MM.1S (cell line): ENCODE measurements at places on chromosomes 7 and 10.

DNA sequence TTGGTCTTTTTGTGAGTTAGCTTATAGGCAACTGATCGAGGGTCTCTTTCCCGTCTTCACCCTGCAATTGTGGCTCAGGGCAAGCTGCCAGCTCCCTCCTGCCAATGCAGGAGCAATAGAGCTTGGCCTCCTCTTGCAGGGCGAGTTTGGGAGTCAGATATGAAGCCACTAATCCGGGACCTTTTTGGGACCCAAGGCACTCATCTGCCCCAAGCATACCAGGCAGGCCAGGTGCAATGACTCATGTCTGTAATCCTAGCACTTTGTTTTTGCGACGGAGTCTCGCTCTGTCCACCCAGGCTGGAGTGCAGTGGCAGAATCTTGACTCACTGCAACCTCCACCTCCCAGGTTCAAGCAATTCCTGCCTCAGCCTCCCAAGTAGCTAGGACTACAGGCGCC lies 21.1 kb downstream of the LIMK1 start:
- no peak for DNase-seq
- no peaks in the 10 kb centered on the region for H3K36me3 ChIP-seq
- H3K27me3 ChIP-seq, result no peaks in the 10 kb centered on the region
- no peak overlapping the region for H3K27ac ChIP-seq

DNA sequence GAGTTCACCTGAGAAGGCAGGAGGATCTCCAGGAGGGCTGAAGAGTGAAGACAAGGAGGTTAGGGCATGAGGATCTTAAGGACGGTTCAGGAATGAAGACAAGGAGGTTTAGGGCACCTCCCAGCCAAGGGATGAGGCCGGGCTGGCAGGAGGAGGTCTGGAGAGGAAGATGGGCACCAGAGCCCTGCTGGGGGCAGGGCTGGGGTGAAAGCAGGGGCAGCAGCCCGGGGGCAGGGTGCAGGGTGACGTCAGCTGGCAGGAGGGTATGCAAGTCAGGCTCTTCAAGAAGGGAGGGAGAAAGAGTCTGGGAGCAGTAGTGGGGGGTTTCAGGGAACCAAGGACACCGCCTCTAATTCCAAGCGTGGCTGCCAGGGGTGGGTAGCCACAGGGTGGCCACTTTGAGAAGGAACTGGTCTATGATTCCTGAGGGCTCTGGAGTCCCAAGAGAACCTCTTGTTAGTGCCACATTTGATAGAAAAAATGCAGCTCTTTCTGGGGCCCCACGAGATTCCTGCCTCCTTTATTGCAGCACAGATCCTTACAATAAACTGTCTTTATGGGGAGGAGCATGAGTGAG lies 101.6 kb downstream of the C10orf90 start:
- no peak overlapping the region for H3K4me3 ChIP-seq
- no peaks in the 10 kb centered on the region for H3K27me3 ChIP-seq
- no peak for DNase-seq

GRCh38 chr7:36192053-36192824 lies 39.2 kb downstream of the EEPD1 start:
- H3K4me1 ChIP-seq, result no peaks in the 10 kb centered on the region
- no peak overlapping the region for H3K4me3 ChIP-seq
- no peaks in the 10 kb centered on the region for H3K27me3 ChIP-seq
- H3K36me3 ChIP-seq, result no peaks in the 10 kb centered on the region

DNA sequence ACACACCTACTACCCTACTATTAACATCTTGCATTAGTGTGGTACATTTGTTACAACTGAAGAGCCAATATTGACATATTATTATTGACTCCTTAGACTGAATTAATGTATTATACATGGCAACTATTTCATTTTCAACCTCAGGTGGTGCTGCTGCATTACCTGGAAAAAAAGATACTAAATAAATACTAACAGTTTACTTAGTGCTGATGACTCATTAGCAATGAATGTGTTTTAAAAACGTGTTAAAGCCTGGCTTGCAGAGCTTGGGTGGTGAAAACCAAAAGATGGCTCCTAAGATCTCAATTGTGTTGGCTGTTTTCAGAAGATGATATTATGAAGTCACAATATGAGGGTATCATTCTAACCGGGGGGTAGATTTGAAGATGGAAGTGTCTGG lies 34.8 kb downstream of the CFAP43 start:
- no peak overlapping the region for H3K4me3 ChIP-seq
- H3K36me3 ChIP-seq, result no peaks in the 10 kb centered on the region
- no peaks in the 10 kb centered on the region for H3K4me1 ChIP-seq
- no peak overlapping the region for H3K27ac ChIP-seq

DNA sequence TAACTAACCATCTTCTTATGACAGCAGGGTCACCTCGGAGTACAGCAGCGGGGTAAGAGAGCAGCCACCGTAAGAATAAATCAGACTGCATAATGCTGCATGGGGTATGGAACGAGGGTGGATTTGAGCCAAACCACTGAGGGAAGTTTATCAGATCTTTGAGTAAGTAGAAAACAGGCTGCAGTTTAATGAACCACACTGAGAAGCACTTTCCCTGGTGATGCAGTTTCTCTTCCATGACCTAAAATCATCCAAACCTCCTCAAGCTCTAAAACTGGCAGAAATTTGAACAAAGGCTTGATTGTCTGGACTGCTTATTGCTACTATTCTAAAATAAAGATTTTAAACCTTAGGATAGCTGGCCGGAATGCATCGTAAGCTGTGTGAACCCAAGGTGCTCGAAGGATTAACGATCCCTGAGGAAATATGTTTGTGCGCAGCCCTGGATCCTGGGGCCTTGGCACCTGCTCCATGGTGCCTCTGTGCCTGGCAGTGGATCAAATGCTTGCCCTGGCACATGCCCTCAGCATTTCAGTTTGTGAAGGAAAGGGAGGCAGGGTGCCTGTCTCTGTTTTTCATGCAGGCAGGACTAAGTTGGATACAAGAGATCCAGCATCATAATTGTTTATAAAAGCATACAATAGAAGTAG lies 322.7 kb downstream of the LHFPL3 start:
- no peaks in the 10 kb centered on the region for H3K4me1 ChIP-seq
- no peaks in the 10 kb centered on the region for H3K27me3 ChIP-seq
- H3K27ac ChIP-seq, result no peak overlapping the region
